Activated CD8-positive, alpha-beta memory T cell treated with anti-CD3 and anti-CD28 coated beads, Interleukin-2, amount 50 U/mL, for 48 hours (primary cell): ENCODE measurements at places on chromosomes 2 and 18.

- no peak for DNase-seq
These were observed 40.8 kb upstream of the PPP1R1C start for GRCh38 chr2:181944914-181945291.

DNA sequence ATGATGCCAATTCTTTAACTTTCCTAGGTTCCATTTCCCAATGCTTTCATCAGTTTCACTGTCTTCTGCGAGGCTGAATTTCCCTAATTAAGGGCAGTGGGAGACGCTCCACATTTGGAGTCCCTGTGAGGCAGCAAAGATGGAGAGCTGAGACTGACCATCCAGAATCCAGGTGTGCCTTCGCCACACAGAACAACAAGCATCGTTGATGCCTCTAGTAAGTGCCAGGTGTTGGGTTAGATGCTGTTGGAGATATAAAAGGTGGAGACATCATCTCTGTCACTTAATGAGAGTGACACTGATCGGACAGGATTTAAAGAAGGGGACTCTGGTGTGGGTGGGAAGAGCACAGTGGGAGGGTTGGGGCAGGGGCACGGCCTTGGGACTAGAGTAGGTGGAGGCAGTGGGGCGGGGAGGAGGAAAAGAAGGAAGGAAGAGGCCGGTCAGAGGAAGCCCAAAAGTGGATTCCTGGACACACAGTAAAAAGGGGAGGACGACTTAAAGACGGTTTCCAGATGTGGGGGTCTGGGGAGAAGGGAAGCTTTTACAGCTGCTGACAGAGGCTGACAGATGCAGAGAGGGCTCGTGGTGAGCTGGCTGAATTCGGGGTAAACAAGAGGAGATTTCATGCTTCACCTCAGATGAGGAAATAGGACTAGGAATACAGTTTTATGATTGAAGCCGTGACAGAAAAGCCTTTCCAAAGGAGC is 113.0 kb downstream of the BCL2 start:
- DNase-seq: no peak

- no peak for DNase-seq
These were observed 91.4 kb downstream of the ACAA2 start for GRCh38 chr18:49721981-49722380.

- no peak for DNase-seq
These were observed 383.6 kb downstream of the DCC start for GRCh38 chr18:52723550-52723970.

GRCh38 chr18:48929212-48929612 is 21.6 kb downstream of the SMAD7 start:
- DNase-seq: no peak

DNA sequence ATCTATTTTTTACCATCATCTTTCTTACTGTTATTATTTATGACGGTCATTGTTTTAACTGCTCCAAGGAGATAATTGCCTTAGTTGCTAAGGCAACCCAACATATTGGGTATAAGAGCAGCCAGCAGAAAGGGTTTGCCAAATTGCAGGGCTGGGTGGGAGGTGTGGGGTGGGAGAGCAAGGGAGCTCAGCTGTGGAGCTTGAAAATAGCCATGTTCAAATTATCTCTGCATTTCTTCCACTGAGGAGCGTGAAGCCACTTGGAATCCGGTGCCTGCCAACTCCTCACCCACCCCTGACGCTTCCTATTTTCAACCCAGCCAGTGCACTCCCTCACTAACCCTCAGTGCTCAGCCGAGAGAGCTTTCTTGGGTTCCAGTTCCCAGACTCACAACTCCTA is 60.8 kb downstream of the SETBP1 start:
- DNase-seq: no peak
